Activated CD4-positive, alpha-beta memory T cell treated with anti-CD3 and anti-CD28 coated beads for 36 hours (primary cell): ENCODE measurements at places on chromosomes 6 and 20. TPM values are rescaled to one million over a fixed set of nuclear protein-coding genes. Genes with fewer than 3 reads are reported as not detected.

Gene RAB32
- total RNA-seq: 0.44 TPM

Gene RBPJL
- total RNA-seq: not detected

Gene BPI
- total RNA-seq: not detected

Gene MCHR2
- total RNA-seq: not detected

GRCh38 chr20:47343007-47343472, 13.5 kb downstream of the ZMYND8 start:
- no peak for DNase-seq

DNA sequence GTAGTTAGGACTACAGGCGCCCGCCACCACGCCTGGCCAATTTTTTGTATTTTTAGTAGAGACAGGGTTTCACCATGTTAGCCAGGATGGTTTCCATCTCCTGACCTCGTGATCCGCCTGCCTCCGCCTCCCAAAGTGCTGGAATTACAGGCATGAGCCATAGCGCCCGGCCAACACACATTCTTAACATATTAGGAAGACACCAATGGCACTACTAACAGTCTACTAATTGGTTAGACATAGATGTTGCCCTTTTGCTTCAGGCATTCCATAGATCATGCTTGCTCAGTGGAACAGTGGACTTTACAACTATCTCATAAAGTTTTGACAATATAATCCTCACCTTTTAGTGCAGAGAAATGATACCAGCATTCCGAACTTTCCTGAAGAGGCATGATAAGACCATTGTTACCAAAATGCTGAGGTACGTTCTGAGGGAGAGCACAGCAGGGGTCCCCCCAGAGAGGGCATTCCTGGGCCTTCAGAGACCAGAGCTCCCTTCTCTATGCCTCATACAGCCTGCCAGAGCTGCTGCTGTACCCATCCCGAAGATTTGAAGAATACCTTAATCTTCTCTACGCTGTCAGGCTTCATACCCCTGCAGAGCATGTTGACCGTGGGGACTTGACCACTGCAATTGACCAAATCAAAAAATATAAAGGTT, 89.4 kb downstream of the ECT2L start:
- no peak for DNase-seq

DNA sequence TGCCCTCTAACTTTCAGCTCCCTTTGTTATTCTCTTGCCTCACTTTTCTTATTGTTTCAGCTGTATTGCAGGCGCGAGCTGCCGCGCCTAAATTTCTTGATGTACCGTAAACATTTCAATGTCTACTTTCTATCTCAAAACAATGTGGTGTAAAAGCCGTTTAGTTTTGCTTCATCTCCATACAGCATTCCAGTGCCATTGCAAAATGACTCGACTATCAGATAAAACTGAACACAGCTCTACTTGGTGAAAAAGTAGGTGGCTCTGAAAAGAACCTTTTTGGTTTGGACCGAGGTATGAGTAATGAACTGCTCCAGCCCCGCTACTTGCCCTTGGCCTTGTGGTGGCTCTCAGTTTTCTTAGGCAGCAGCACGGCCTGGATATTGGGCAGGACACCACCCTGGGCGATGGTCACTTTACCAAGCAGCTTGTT, 74.6 kb downstream of the OR2B2 start:
- DNase-seq: no peak

- no peak for DNase-seq
Observed at GRCh38 chr20:53655625-53656292, 62.1 kb upstream of the ZNF217 start.
